ENCODE measurements at places on chromosomes 5 and 9.

DNA sequence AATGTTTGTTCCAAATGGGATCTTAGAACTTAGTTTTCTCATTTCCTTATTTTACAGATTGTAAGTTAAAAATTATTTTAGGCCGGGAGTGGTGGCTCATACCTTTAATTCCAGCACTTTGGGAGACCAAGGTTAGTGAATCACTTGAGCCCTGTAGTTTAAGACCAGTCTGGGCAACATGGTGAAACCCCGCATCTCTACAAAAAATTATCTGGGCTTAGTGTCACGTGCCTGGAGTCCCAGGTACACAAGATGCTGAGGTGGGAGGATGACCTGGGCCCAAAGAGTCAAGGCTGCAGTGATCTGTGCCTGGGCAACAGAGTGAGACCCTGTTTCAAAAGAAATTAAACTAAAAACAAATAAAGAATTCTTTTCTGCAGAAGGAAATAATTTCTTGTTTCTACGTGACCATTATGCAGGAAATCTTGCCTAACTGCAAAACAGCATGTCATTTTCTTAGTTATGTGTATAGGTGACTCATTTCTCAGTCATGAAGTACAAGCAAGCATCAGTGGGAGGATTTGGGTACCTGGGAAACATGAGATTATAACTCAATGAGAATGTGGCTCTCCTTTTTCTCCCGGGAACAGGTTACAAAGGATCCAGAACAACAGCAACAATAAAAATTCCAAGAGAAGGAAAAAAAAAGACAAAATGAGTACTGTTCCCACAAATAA is 375.1 kb upstream of the ST8SIA4 start:
- DNase-seq = no peak

GRCh38 chr9:72362680-72363139 is 2.3 kb downstream of the ZFAND5 start:
- no peak for DNase-seq

DNA sequence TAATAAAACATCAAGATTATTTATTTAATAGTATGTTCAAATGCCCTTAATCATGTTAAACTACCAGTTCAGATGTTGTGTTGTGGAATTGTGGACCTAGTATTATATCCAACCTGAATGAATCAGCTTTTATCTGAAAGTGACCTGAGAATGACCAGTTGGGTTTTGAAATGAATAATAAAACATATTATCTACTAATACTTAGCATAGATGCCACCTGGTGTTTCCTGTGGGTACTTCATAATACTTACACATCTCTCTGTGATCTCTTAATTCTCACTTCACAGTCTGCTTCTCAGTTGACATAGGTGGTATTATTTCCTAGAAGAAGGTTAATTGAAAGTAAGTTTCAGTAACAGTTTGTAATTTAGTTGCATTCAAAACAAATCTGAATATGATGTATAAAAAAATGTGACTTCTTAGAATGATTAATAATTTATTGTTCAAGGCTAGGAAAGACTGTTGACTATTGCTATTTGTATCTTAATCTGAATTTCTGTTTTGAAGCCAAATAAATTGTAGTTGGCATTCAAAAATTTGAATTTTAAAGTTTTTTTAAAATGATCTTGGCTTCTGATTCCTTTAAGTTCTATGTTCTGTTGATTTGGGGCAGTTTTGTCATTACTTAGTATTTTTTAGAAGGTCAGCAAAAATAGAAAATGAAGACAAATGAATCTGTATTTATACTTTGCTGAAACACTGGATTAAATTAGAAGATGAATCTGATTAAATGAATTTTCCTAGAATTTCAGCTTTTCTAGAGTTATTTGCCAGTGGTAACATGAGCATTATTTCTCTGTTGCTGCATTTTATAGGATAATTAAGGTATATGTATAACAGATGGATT is 48.2 kb downstream of the KIF2A start:
- DNase-seq = no peak

GRCh38 chr5:150064681-150065220 is 21.6 kb downstream of the CSF1R start:
- no peak for DNase-seq

DNA sequence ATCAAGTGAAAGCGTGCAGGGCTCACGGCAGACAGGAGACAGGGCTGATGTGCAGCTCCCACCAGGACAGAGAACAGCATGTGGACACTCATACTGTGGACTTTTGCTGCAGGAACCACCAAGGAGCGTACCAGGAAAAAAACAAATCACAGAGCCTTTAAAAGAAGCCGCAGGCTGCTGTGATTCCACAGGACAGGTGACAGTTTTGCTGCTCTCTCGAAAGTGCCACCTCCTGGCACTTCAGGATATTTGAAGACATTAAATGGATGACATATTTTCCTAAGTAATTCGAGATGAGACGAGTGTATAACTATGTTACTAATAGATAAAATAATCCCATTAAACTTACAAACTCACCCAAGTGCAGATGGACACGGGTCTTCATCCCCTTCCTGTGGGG is 29.3 kb downstream of the ZDHHC11 start:
- DNase-seq = no peak

- no peak for DNase-seq
Measured at GRCh38 chr9:5085993-5086392, 99.4 kb downstream of the INSL6 start.

GRCh38 chr5:103774721-103775120 is 212.1 kb upstream of the NUDT12 start:
- no peak for DNase-seq

GRCh38 chr9:4553951-4554381 is 63.7 kb downstream of the SLC1A1 start:
- DNase-seq = no peak

DNA sequence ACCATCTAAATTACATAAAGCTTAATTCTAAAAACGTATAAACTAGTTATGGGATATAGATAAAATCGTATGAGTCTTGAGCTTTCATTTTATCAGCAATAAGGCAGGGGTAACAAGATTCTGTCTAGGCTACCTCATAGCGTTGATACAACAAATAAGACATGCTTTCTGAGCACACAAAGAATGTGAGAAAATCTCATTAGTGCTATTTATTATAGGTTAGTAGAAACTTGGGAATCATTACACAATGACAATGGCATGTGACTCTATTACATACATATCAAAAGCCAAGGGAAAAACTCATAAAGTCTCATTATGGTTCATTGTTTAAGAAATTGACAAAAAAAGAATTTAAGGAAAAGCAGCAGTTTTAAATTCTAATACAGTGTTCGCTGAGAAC is 448.6 kb downstream of the PLK2 start:
- no peak for DNase-seq

GRCh38 chr9:31588756-31589155 is 795.7 kb upstream of the ACO1 start:
- no peak for DNase-seq

DNA sequence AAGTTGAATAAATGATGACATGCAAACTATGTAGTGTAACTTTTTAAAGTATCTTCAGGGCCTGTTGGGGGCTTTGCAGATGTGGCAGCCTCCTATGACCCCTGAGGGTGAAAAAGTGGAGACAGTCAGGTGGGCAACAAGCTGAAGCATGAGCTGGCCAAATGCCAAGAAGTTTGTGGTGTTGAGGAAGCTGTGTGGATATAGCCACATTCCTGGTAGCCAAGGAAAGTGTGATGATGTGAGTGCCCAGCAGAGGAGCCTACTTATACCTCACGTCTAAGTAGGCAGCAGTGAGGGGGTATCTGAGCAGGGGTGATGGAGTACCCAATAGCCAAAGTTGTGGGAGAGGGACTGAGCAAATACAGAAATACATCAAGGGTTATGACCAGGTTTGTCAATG is 621.2 kb upstream of the CDH6 start:
- no peak for DNase-seq

- DNase-seq = no peak
Measured at GRCh38 chr9:112049811-112050516, 125.1 kb downstream of the SUSD1 start.

GRCh38 chr5:150987746-150988145 is 32.6 kb upstream of the GPX3 start:
- DNase-seq = no peak

DNA sequence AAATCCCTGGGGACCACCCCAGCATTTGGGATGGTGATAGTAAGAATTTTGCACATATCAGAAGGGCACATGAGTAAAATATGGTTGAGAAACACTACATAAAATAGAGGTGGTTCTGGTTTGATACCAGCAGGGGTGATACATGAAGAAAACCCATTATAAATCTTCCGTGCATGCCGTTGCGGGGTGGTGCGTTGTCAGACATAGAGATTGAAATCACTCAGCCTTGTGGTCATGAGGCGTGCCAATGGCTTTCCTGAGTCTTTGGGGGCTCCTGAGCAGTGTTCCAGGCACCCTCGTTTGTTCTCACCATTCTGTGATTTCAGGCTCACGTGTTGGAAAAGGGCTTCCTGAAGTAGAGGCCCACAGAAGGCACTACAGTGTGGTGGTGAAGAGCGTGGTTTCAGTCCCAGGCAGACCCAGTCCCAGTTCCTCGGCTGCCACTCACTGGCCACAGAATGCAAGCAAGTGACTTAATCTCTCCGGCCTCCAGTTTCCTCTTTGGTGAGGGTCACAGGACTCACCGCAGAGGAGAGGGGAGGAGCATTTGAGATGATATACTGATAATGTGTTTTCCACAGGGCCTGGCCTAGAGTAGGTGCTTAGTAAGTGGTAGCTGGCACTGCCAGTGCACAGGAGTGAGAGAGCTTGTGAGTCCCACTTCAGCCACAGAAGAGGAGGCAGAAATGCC is 20.5 kb upstream of the GLRX start:
- DNase-seq = no peak

GRCh38 chr5:65366655-65367054 is 115.1 kb downstream of the ADAMTS6 start:
- DNase-seq = no peak

GRCh38 chr9:124420991-124421543 is 5.8 kb upstream of the PSMB7 start:
- DNase-seq = peak; percentile 35

DNA sequence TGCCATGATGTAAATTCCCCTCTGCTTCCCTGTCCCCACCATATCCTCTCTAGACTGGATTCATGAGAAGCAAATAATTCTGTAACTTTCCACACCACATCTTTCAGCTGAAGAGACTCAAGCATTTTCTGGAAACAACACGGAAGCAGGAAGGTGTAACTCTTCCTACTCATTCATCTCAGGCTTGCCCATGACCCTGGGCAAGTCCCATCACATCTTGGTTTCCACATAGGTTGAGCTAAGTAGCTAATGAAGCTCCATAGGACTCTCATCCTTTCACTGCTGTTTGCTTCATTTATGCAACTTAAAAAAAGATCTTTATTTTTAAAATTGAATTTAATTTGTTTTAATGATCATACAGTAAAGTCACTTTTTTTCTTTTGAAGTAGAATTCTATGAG is 32.7 kb upstream of the STARD4 start:
- no peak for DNase-seq

- DNase-seq = peak; percentile 54
Measured at GRCh38 chr5:107812570-107813141, 141.9 kb upstream of the EFNA5 start.

DNA sequence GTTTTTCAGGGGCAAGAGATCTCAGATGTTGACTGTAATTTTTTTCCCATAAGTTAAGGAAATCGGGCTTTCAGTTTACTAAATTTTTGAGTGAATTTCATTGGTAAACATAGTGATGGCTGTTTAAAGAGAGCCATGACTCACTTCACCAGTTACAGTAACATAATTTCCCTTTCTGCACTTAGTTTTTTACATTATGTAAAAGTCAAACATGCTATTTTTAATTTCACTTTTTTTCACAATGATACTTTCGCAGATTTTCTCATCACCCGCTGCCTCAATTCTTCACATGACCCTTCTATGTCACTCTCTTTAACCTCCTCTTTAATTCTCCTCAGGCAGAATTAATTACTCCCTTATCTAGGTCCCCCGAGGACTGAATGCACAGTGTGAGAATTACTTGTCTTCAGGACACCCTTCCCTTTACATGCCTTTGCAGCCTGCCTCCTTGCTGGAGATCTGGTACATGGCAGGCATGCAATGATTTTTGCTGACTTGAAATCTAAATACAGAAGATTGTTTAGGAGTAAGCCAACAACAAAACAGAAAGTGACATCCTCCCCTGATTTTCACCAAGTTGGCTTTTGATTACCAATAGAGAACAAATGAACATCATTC is 217.5 kb upstream of the S1PR3 start:
- DNase-seq = no peak

- DNase-seq = no peak
Measured at GRCh38 chr5:157109744-157110143, 900 bp upstream of the HAVCR2 start.

GRCh38 chr9:26261503-26262330 is 583.5 kb upstream of the TUSC1 start:
- no peak for DNase-seq

GRCh38 chr5:3068401-3068800 is 316.9 kb upstream of the IRX2 start:
- no peak for DNase-seq

- DNase-seq = no peak
Measured at GRCh38 chr5:133519191-133519590, 93.2 kb downstream of the FSTL4 start.

DNA sequence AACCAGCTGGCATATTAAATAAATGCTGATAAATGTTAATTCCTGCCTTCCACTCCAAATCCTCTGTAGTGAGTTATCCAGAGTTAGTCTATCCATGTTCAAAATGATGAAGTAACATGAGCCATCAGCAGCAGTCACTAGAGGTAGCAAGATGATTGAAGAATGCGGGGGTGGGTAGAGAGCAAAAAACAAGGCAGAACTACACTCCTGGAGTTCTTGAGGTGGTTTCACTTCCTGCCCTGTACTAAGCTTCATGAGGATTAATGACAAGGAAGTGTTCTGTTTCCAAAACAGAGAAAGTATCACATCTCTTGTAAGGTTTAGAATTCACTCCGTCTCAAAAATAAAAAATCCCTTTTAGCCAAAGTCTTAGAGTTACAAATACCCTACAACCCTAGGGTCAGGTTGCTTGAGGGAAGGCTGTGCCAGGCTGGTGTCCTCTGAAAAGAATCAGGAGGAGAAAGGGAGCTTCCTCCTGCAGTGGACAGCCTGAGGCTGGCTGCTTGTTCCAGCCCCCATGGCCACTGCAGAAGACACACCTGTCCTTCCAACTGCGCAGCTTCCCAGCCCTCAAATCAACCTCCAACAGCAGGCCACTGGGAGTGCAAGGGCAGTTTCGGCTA is 180.2 kb downstream of the DENND1A start:
- DNase-seq = no peak

DNA sequence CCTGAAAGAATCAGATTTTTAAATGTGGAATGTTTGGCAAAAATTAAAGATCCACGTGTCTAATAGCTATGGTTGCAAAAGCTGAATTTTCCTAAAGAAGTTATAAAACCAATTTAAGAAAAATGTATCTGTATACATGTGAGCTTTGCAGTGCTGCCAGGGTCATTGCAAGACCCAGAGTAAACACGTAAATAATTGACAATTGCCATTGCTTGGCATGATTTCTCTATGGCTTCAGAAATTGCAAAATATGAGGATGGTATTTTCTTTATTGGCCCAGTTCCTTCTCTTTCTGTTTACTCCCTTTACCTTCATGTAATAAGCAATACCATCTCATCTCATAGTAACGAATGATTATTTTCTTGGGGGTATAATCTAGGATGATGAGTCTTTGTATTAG is 123.9 kb downstream of the ERCC6L2 start:
- no peak for DNase-seq

- DNase-seq = no peak
Measured at GRCh38 chr9:78396087-78396486, 99.2 kb downstream of the PSAT1 start.
